ENCODE measurements at places on chromosomes 13 and 19.

GRCh38 chr13:35702316-35702715 is 225.8 kb upstream of the MAB21L1 start:
- no peak for DNase-seq

DNA sequence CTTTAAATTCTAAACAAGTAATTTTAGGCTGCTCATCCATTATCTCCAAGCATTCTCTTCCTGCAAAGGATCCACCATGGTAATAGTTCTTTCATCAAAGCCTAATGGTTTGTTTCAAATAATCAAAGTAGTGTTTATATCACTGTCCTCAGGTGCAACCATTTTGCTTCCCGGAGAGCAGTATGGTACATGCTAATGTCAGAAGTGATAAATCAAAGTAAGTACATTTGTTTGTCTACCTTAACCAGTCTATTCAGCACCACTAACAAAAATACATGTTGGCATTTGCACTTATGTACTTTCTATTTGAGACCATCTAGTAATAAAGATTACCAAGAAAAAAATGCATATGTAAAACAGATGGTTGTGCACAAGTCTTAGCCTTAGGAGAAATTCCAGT is 37.5 kb downstream of the DACH1 start:
- no peak for DNase-seq

- no peak for DNase-seq
Measured at GRCh38 chr13:44713788-44714469, 137.8 kb upstream of the TSC22D1 start.

DNA sequence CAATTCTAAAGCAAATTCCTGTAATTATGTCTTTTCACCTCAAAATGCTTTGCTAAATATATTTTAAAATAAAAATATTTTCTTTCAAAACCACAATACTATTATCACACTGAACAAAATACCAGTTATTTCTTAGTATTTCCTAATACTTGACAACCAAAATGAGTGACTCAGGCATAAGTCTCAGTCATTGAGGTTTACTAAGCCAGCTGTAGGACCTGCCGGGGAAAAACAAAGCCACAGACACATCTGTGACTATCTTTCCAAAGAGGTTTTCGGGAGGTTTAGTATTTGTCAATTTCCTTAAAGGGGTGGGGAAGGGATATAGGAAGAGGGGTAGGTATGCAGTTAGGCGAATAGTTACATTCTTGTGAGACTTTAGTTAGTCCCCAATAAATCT is 3.2 kb upstream of the ZNF235 start:
- DNase-seq: no peak

DNA sequence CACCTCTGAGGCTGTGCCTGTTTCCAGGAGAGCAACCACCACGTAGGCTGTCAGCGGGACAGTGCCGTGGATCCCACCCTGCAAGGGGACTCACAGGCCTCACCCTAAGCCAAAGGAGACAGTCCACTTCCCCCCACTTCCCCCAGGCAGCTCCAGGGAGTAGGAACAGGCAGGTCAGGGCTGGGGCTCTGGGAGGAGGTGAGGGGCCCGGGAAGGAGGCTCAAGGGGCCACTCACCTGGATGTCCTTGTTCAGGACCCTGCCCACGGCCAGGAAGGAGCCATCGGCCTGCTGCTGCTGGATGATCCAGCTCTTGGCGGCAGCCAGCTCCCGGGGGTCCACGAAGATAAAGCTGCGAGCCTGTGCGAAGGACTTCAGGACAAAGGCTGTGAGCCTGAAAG is 25.6 kb downstream of the F2RL3 start:
- DNase-seq: no peak

GRCh38 chr13:36061054-36061453 is 70.1 kb downstream of the DCLK1 start:
- no peak for DNase-seq

- no peak for DNase-seq
Measured at GRCh38 chr13:92745258-92745657, 481.3 kb upstream of the GPC6 start.
